Activated CD8-positive, alpha-beta memory T cell treated with anti-CD3 and anti-CD28 coated beads for 4 hours (primary cell): ENCODE measurements at places on chromosomes 5 and 9.

DNA sequence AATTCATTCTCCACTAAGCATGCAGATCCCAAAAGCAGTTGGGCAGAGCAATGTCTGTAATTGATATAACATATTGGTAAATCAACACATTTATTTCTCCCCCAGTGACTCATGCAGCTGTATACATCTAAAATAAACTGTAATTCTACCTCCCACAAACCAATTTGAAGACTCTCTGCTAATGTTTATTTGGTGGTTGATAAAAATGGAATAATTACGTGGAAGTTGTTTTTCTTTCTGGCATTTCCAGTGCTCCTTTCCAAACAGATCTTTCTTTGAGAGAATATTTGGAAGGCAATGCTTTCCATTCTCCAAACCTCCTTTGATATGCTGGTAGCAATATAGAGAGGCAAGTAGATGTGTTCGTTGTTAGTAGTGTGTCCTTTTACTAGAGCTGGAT, 194.7 kb downstream of the CHSY3 start:
- DNase-seq: no peak

DNA sequence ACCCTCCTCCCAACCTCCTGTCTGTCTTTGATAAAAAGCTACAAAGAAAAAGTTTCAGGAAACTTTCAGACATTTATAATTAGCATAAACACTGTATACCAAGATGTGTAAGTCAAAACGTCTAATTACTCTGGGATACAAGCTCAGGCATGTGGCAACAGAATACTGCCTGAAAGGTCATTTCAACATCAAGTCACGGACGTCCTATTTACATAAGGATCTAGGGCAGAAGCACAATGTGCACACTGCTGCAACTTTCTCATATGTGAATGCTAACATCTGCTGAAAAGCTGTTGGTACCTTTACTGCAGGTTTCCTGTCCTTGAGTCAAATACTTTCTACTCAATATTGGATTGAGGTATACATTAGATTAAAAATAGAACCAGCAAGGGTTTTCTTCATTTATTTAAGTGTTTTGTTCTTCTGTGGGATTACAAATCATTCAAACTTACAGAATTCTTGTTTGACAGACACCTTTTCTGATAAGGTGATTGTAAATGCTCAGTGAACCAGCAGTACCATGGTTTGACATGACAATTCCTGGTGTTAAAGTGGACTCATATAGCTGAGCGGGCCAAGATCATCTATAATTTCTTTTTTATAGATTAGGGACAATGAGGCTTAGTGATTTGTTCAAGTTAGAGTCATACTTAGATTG, 36.8 kb downstream of the ELL2 start:
- DNase-seq: no peak

GRCh38 chr5:126499853-126500342, 76.7 kb downstream of the GRAMD2B start:
- no peak for DNase-seq

DNA sequence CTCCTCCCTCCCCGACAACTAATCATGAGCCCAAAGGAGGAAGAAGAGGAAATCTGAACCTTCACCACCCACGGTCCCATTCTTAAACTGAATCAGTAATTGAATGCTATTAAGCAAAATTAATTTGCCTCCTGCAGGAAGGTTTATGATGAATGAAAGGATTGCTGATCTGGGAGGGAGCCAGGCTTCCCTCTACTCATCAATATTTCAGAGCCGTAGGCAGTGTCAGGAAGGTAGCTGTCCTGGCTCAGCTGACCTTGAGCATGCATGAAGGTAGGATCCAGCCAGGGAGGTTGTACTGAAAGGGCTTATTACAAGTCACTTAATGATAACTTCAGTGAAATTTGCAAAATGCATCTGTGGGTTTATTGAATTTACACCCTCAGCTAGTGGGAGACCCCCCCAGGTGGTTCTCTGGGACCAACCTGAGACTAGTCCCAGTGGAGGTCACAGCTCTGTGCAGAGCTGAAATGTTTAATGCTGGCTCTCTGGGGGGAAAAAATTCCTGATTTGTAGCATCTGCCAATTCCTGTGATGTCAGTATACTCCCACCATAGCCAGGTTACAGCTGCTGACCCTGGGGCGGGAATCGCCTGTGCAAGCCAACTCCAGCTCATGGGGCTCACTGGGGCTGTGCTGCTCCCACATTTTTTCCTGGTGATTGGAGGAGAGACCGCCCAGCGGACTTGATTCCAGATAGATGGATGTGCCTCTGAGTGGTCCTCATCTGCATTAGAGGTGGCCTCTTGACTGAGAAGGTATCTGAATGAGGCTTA, 47.9 kb upstream of the NCS1 start:
- no peak for DNase-seq

GRCh38 chr9:35651956-35652828, 1.5 kb upstream of the SIT1 start:
- DNase-seq: no peak

GRCh38 chr5:74179701-74180100, 460.8 kb downstream of the ENC1 start:
- no peak for DNase-seq

DNA sequence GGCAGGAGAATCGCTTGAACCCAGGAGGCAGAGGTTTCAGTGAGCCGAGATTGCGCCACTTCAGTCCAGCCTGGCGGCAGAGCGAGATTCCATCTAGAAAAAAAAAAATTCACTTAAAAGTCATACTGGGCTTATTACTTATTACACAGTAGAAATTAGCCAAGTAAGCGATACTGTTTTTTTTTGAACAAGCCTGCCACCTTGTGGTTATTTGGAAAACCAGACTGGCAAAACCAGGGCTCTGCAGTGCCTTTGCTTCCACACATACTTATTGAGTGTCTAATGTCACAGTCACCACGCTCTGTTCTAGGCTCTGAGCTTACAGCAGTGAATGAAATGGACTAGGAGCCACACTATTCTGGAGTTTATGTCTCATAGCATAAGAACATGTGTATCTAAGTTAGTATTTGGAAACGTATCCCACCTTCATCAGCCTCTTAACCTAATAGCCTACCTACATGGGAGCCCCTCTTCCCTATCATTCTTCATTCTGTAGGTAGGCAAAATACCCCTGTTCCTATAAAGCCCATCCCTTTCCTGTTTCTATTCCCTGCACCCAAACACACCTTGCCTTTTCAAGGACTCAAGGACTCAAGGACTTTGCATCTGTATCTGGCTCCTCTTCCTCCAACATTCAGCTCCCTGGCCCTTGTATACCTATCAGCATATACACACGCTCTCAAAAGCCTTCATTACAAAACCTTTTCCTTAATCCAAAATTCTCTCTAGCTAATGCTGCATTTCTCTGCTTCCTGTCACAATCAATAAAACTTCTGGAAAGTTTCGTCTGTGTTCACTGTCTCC, 13.9 kb upstream of the BASP1 start:
- no peak for DNase-seq

- DNase-seq: no peak
Observed at GRCh38 chr5:173823721-173824567, 64.2 kb upstream of the CPEB4 start.

DNA sequence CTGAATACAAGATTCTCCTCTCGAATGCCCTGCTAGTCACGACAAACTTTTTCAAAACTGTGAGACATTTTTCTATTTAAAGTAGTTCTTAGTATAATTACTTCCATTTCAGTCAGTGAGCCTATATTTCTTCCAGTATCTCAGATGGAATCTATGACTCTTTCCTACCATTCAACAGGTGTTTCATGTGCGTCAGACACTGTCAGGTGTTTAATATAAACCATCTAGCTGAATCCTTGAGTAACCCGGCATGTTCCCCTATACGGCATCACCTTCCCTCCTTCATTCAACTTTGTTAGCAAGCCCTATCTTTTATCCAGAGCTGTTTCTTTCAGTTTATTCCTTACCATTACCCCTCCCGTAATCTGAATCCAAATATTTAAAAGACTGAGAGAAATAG, 418.8 kb downstream of the RAB3C start:
- DNase-seq: no peak
